ENCODE measurements at places on chromosomes 12 and 14.
A peak's percentile ranks its signal among the peaks of the same experiment; 100 is the strongest.

DNA sequence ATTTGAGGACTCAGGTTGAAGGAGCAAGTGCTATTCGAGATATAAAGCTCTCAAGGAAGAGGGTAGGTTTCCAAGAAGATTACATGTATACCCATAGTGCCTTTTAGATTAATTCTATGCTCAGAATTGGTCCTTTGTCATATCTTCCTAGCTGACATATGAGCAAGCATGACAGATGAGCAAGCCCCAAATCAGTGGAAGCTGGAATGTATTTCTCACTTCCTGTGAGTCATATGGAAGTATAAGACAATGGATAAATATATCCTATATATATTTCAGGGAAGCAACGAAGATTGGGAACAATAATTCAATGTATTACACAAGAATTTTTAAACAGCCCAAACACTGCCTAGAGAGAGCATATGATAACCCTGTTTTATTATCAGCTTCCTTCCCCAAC, 674.1 kb upstream of the ATXN7L3B start:
- DNase-seq = no peak

DNA sequence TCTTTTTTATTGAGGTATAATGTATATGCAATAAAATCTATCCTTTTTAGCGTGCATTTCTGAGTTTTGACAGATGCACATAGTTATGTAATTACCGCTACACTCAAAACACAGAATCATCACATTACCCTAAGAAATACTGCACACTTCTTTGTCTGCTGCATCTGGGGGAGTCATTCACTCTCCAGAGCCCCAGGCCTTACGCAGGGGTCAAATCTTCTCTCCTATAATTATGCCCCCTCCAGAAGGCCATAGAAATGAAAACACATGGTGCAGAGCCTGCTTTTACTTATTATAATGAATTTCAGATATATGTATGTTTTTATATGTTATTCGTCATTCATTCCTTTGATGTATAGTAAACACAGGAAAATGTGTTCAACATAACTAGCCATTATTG, 296.5 kb upstream of the TMEM132C start:
- DNase-seq = no peak

- DNase-seq = no peak
Measured at GRCh38 chr14:71956920-71957563, 24.8 kb downstream of the RGS6 start.

DNA sequence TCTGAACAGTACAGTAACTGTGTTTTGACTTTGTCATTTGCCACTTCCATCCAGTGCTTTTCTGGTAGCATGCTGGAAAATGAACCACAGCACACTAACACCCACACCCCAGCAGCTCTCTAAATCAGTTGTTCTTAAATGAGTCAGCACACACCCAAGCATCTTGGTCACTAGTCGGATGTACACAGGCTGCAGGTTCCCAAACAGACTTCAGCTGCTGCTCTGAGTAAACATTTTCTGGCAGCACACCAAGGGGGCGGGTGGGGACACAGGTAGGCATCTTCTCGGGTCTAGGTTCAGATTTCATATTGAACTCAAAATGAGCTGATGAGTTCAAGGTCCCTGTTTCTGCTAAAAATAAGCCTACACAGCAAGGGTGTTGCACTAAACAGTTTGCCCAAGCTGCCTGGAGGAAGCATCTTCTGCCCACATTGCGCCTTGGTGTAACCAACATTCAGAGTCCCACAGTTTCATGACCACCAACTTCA, 39.8 kb downstream of the IFNG start:
- DNase-seq = peak; percentile 37

GRCh38 chr14:94171208-94171607, 2.9 kb upstream of the PPP4R4 start:
- no peak for DNase-seq

- no peak for DNase-seq
Measured at GRCh38 chr12:70408004-70408790, 42.1 kb downstream of the KCNMB4 start.

DNA sequence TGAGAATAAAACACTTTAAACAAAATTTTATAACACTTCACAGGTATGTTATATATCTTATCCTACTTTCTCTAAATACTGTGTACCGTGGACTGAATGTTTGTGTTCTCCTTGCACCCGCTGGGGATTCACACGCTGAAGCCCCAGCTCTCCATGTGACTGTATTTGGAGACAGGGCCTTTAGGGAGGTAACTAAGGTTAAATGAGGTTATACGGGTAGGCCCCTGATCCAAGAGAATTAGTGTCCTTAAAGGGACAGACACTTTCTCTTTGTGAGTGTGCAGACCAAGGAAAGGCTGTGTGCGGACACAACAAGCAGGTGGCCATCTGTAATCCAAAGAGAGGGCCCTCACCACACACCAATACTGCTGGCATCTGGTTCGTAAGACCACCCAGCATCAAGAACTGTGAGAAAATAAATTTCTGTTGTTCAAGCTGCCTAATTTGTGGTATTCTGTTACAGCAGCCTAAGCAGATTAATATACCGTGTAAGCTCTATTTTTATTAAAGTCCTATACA, 70.1 kb upstream of the TTC7B start:
- no peak for DNase-seq

DNA sequence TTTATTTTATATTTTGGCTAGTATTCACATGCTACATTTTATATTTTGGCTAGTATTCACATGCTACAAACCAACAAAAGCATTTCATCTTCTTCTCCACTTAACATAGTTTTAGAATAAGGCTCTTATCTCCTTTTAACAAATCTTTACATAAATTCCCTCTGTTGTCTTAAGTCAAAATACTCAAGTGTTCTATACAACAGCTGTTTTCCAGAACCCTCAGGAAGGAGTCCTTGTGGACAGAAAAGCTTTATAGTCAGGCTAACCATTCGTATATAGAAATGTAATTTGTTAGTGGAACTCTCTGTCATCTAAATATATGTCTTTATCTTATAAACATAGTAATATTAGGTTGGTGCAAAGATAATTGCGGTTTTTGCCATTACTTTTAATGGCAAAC, 191.0 kb upstream of the FLRT2 start:
- no peak for DNase-seq

DNA sequence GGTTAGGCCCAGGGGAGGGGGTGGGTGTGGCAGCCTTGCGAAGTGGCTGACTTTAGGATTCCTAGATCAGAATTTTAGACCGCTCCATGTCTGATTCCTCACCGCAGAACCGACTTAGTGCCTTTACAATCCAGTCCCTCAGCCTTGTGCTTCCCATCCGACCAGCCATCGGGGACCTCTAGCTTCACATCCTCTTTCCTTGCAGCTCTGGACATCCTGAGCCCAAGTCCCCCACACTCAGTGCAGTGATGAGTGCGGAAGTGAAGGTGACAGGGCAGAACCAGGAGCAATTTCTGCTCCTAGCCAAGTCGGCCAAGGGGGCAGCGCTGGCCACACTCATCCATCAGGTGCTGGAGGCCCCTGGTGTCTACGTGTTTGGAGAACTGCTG, 557 bp downstream of the COPS7A start:
- no peak for DNase-seq

- DNase-seq = no peak
Measured at GRCh38 chr12:77833329-77833728, 2.6 kb downstream of the NAV3 start.

- DNase-seq = no peak
Measured at GRCh38 chr14:68444449-68445168, 348.3 kb downstream of the ZFP36L1 start.

- DNase-seq = no peak
Measured at GRCh38 chr12:131281016-131281415, 327.3 kb downstream of the ADGRD1 start.

- DNase-seq = no peak
Measured at GRCh38 chr12:42104087-42104486, 40.6 kb downstream of the GXYLT1 start.

DNA sequence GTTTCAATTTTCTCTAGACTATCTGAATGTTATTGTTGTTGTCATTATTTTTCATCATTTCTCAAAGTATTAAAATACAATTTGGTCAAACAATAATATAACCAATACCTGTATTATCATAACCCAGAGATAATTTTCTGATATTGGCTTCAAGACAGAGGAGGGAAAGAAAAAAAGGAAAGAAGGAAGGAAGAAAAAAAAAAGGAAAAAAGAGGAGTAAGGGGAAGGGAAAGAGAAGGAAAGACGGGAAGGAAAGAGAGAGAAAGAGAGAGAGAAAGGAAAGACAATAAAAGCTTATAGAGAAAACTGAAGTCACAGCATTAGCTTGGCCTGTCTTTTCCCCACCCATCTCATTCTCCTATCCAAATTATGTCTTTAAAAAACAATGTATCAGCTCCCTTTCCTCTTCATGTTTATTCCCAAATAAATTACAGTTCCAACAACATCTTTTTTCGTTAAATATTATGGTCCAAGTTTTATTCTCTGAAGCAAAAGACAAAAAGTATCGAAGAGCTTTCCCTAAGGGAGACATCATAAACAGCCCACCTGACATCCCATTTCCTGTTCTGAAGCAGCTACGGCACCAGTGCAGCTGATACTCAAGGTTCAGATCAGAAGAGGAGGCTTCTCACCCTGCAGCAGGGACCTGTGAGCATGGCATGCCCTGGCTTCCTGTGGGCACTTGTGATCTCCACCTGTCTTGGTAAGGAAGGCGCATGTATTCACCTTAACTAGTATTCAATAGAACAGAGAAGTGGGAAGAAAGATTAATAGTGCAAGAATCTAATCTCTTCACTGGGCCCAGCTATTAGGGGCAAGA, 308.3 kb downstream of the DAD1 start:
- DNase-seq = no peak

- DNase-seq = no peak
Measured at GRCh38 chr12:57012600-57013465, 3.5 kb downstream of the TAC3 start.

GRCh38 chr12:126773012-126773411, 1494.0 kb upstream of the TMEM132C start:
- DNase-seq = no peak

GRCh38 chr14:28767030-28767852, 654 bp downstream of the FOXG1 start:
- DNase-seq = no peak

- DNase-seq = no peak
Measured at GRCh38 chr14:95679148-95679815, 6.9 kb upstream of the TCL1B start.

DNA sequence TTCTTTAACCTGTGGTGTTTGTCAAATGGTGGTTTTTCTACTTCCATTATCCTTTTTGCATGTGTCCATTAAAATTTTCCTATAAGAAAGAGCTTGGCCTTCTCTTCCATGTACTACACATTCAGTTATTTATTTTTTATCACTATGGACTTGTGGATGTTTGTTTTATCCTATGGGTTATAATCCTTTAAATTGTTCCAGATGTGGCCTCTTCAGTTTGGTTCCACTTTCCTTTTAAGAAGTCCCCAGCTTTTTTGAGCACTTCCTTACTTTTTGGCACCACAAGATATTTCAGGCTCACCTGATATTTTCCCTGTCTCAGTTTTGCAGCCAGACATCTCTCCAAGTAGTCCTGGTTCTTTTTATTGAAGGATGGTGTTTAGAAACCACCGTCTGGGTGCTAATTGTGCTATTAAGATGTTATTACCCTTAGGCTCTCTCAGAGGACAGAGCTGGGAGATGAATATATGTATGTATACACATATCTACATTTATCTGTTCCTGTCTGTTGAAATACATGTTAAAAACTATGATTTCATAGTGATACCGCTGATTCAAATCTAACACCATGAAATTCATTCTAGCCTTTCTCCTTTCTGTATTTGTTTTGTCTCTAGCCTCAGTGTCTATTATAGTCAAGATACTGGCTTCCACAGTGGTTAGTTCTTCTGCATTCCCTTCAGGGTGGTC, 408.5 kb upstream of the RGS6 start:
- no peak for DNase-seq

DNA sequence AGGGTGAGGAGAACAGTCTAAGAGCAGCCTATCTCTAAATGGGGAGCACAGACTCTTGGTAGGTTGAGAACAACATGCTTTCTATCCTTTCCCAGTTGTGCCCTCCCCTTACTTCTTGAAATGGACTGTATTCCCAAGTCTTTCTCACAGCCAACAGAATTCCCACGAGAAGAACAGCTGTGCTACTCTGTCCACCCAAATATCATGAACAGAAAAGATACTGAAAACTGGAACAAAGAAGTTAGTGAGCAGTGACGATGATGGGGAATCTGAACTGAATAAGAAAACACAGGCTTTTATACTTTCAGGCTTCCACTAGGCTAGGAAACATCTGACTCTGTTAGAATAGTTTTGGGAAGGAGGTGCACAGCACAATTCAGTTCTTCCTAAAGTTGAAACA, 3.4 kb downstream of the NACA start:
- no peak for DNase-seq

DNA sequence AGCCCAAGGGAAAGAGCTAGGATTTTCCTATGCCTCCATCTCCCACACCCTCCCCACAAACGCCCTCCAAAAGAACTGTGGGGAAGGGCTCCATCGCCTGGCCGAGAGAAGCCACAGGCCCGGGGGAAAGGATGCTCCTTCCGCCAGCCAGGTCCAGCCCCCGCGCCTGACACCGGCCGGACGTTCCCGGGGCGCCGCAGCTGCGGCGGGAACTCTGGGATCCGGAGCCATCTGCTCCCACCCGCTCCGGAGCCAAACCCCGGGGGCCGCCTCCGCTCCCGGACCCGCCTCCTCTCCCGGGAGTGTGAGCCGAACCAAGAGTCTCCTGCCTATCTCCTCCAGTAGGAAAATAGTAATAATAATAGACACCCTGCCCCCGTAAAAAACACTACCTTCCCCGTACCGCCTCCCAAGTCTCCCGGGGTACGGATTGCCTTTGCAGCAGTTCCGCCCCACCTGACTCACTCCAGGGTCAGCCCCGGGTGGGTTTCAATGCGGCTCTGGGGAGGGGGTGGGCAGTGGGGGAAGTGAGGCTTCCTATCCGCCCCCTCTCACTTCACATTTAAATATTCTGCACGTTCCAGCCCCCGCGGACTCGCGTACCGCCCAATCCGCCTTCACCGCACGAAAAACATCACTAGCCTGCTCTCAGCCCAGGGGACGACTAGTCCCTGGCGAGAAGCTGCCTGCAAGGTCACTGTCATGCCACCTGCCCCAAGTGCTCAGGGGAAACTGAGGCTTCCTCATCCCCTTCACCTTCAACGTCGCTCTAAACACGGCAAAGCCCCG, 2.4 kb downstream of the AGAP2 start:
- DNase-seq = no peak

DNA sequence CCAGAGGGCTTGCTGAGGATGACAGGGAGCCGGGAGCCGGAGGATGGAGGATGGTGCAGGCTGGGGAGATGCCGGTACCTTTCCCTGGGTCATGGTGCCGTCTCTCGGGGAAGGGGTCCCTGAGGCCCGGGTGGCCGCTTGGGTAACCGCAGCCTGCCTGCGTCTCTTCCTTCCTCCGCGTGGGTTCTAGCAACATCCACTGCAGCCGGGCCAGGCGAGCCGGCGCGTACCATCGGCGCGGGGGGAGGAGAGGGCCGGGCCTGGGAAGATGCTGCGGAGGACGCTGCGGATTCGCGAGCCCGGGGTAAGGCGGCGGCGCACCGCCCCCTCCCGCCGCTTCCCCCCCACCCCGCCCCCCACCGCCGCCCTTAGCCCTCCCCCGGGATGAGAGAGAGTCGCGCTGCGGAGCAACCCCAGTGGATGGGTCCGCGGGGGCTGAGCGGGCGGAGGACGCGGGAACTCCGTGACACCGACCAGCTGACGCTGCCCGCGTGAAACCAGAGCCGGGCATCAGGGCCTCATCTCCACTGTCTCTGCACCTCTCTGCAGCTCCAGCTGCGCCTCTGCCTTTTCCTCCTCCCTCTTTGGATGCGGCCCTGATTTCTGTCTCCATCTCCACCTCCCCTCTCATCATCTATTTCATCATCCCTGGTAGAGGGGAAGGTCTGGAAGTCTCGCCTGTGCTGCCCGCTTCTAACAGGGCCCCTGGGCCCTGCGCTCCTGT, at the start of gene FAIM2:
Gene FAIM2 (minus strand): TSS at position 201 of the 724 bp plus-strand sequence. CDS start 108 bp downstream, at position 93.
- DNase-seq = peak; percentile 23

- DNase-seq = no peak
Measured at GRCh38 chr12:113793250-113793649, 172.9 kb downstream of the RBM19 start.

All from CD4-positive, alpha-beta T cell treated with Interleukin-15 for 1 hour (primary cell).